Left renal pelvis (tissue), 4 donors: ENCODE measurements at places on chromosomes 11 and 22.

DNA sequence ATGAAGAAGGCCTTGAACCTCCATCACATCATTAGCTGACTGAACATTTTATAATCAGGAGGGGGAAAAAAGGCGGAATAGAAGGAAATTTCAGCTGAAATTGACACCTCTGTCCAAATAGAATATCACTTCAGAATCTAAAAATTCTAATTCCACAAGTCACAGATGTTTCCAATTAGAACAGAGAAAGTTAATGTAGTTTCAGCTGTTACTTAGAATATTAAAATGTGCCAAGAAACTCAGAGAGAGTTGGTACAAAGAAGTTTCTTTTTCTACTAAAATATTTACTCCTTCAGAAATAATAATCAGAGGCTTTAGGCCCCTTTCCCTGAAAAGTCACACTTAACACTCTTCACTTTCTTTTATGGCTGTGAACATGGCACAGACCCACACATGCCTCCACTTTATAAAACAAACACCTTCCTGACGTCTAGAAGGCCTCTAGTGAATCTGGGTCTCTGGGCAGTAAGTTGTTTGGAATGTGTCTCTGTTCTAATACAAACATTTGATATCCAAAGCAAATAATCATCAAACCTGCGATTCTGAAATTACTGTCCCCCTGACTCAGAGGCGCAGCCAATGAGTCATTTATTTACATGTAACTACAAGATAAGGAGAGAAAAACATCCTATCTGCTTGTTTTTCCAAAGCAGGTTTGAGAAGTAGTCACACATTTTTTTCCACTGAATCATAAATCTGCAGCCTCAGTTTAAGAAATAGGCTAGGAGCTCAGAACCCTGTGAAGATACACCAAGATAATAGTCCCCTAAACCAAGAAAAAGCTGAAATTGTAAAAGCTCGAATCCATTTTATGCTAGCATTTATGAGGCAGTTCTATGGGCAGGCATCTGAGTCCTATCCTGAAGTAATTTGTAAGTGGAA lies 148.4 kb downstream of the ME3 start:
- no peak for DNase-seq

DNA sequence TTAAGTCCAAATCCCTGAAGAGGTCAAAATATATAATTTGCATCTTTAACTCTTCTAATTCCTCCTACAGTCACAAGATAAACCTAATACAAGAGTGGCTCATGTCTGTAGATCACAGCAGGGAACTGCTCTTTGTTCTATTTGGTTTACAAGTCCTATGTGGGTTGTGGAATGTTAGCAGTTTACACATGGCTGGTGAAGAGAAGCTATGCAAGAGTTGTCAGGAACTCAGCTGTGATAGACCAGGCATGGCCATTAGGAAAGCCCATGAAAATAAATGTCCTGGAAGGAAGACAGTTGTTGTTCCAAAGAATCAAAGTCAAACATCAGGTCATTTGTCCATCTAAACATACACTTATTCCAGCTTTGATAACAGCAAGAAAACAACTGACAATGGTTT lies 312.4 kb upstream of the PITPNB start:
- peak; percentile 49 for DNase-seq

- DNase-seq: peak; percentile 53
Measured at GRCh38 chr11:130601141-130601540, 152.7 kb downstream of the ADAMTS15 start.

- no peak for DNase-seq
Measured at GRCh38 chr22:40493441-40493840, 123.0 kb downstream of the SGSM3 start.

GRCh38 chr22:45516923-45517675 lies 14.4 kb downstream of the FBLN1 start:
- DNase-seq: no peak

- no peak for DNase-seq
Measured at GRCh38 chr22:43310311-43310710, 32.9 kb downstream of the SCUBE1 start.

DNA sequence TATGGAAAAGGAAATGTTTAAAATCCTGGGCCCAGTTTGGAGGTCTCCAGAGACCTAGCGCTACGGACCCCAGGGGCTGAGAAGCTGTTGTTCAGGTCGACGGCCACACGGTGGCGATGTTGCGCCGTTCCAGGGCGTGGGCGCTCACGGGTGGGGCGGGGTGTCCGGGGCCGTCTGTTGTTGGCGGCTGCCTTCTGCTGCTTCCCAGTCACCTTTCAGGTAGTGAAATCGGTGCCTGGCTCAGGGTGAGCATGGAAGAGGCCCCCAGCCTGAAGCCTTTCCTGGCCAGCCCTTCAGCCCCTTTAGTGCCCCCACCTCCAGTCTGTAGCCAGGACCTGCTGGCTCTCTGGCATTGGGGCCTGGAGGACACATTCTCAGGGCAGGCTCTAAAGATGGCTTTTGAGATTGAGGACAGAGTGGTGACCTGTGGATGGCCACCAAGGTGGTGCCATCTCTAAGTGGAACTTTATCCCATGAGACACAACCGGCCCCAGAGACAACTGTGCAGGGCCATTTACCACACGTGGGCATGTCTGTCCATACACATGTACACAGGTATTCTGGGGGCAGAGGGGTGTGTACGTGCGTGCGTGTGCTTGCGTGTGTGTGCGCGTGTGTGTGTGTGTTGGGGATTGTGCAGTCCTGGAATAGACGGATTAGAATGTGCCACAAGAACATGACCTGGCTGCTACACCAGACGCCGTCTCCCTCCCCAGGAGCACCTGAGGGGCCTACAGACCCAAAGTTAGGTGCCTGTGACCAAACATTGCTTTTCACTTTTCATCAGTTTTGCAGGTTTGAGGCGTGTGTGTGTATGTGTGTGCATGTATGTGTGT lies 53.8 kb downstream of the ST14 start:
- peak; percentile 16 for DNase-seq

GRCh38 chr22:33597274-33597985 lies 322.8 kb downstream of the LARGE1 start:
- no peak for DNase-seq

DNA sequence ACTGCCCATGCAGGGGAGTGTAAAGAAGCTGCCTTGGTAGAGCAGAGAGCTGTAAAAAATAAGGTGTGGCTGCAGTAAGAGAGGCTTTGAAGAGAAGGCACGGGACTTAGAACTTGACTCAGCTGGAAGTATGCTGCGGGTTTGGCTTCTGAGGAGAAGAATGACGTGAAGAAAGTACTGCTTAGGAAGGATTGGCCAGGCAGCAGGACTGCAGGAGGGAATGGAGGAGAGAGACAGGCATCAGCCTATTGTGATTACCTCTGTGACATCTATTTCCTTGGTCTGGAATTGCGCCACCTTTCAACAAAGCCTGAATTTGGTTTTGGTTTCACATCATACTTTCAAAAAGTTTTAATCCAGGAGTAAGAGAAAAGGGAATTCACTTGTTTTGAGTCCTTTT lies 22.5 kb downstream of the PRRG4 start:
- DNase-seq: no peak

- DNase-seq: no peak
Measured at GRCh38 chr22:34866495-34867131, 199.3 kb upstream of the ISX start.

DNA sequence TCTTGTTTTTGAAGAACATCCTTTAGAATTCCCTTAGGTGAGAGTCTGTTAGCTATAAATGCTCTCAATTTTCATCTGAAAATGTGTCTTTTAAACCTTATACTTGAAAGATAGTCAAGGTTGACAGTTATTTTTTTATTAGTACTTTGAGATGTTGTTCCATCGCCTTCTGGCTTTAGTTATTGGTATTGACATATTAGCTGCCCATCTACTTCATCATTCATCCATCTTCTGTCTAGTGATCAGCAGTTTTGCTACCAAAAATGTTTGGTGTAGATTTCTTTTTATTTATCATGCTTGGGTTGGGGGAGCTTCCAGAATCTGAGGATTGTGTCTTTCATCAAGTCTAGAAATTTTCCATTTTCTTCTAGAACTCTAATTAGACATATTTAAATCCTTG lies 3.3 kb upstream of the CD6 start:
- DNase-seq: no peak

DNA sequence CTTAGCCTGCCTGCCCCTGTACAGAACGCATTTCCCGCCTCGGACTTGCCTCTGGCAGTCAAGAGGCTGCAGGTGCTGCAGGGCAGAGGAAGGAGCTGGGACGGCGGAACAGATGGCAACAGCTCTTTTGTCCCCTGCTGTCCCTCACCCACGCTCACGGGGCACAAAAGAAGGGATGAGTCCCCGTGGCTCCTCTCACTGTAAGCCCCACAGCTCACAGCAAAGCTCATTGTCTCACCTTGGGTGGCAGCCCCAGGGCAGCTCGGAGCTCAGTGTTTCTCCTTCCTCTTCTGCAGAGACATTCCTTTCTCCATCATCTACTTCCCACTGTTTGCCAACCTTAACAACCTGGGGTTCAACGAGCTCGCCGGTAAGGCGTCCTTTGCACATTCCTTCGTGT lies 24.3 kb downstream of the SLC25A18 start:
- no peak for DNase-seq

DNA sequence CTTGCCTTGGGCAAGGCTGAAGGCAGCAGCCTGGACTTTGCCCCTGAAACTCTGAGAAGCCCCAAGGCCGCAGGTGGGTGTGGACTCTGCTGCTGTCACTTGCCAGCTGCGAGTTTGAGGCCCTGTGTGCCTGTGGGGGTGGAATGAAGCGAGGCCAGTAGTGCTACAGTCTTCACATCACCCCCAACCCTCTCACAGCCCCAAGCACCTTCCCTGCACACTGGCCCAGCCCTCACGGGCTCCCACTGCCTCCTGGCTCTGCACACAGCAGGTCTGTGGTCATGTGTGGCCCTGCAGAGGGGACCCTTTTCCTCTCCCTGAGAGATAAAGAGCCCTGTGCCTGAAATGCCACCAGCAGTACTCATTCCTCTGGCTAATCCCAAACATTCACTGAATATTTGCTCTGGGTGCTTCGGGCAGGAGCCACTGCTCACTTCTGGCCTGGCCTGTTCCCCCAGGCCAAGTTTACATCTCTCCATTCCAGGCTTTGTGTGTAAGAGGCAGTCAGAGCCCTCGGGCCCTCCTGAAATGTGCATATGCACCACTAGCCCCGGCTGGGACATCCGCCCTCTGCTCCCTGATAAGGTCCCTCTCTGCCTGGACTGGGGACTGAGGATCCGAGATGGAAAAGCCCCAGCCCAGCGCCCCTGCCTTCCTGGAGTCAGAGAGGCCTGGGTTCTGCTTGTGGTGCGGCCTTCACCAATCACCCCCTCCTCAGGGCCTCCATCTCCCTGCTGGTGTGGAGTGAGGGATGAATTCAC lies 17.7 kb downstream of the MGAT3 start:
- DNase-seq: no peak

DNA sequence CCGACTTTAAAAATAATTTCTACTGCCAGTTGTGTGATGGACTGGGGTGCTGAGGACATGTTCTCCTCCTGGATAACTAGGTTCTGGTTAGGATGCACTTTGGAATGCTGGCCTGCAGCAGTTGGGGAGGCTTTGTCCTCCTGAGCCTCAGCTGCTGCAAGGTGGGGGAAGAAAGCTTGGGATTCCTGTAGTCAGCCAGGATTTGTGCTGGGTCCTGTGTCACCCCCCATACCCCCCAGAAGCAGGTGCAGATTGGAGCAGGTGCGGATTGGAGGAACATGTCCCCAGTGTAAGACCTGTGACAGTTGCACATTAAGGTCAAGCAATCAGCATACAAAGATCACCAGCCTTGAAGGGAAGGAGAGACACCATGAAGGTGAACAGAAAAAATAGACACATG lies 51.1 kb downstream of the MED15 start:
- no peak for DNase-seq

- no peak for DNase-seq
Measured at GRCh38 chr11:9138133-9138453, 46.7 kb upstream of the SCUBE2 start.

DNA sequence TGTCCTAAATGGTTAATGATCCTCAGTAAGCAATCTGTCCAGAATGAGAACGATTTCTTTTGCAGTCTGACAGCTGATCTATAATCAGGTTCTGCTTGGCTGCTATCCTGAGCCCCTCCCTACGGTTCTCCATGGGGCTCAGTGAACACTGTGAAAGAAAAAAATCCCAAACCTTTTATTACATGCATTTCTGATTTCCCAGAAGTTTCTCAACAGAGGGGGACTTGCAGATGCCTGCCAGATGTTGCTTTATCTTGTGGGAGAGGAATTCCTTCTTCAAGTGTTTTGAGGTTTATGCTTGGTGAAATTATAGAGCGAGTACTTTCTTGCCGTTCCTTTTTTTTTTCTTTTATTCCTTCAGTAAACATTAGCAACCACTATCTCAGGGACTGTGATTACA lies 531.9 kb upstream of the ISX start:
- DNase-seq: no peak

GRCh38 chr11:128405714-128406662 lies 181.4 kb downstream of the ETS1 start:
- no peak for DNase-seq

DNA sequence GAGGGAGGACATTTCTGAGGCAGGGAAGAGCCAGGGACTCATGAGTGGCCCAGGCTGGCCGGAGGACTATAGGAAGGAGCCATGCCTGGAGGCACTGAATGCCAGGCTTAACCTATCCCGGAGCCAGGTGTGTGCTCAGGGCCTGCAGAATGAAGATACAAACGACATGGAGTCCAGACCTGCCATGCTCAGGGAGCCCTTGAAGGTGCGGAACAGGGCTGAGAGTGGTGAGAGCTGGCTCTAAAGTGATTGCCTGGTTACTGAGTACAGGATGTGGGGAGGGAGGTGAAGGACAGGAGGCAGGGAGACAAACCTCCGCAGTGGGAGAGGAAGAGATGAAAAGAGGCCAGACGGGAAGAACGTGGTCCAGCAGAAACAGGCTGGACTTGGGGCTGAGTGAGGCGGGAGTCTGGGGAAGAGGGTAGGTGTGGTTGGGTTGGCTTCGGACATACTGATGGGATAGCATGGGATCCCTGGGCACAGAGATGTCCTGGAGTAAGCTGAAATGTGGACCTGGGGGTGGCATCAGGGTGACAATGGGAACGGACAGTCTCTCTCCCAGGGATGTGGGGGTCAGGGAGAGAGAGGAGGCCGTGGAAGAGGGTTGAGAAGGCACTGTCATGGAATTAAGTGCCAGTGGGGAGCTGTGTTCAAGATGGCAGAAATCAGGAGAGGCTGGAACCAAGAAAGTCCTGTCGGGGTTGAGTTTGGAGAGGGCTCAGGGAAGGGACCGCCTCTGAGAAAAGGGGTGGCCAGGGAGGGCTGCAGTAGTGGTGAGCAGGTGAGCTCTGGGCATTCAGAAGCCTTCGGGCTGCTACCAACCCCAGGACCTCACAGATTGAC lies 1.5 kb upstream of the ANKRD13D start:
- no peak for DNase-seq

- DNase-seq: no peak
Measured at GRCh38 chr22:23495614-23496444, 84.3 kb downstream of the IGLL1 start.

DNA sequence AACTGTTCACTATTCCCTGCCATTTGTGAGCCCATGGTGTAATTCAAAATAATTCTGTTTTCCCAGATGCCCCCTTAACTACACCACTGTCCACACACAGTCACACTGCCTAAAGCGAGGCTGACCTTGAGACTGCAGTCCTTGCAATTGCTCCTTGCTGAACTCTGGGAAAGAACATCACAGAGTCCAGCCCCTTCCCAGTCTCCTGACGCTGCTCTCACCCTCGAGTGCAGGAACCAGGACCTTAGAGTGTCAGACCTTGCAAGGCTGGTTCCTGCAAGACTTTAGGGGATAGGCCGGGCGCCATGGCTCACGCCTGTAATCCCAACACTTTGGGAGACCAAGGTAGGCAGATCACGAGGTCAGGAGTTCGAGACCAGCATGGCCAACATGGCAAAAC lies 33.6 kb downstream of the AHNAK start:
- no peak for DNase-seq
